ENCODE measurements at places on chromosomes 2 and 18.

GRCh38 chr18:5309888-5310470, 14.5 kb upstream of the ZBTB14 start:
- no peak for DNase-seq

- no peak for DNase-seq
These were observed 21.2 kb downstream of the CABYR start for GRCh38 chr18:24160086-24160485.

- DNase-seq = no peak
These were observed 11.6 kb downstream of the HNRNPLL start for GRCh38 chr2:38591152-38591551.

DNA sequence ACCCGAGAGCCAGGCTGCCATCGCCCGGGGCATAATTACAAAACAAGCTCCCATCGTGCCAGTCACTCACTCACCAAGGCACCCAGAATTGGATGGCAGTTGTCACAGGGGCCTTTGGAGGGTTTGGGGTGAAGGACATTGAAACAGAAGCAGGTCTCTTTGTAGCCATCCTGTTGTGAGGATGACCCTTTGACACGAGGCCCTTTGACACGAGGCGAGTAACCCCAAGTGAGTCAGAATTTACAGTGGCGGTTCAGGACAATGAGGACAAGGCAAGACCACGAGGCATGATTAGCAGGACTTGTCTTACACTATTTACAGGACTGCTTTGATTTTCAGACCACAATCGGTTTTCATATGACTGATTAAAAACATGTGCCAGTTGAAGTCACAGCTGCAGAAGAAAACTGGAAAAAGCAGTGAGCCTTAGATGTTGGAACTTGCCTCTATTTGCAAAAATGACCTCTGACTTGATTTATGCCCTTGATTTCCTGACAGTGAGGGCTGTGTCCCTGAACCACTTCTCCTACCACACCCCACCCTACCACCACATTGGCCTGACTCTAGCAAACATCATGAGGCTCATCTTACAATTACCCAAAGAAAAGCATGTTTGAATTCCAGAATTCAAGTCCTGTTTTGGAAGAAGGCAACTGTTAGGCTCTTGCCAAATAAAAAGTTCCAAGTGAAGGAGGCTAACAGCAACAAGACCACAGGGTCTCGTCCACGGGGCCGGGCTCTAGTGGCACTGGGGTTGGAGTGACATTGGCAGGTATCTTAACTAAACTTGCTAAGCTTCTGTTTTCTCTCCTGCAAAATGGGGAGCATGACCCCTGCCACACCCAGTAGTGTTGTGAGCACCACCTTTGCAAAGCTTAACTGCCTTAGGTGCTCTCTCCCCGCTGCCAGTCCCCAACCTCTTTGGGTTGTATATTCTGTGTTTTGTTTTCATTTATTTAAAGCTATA, 64.4 kb upstream of the FOSL2 start:
- DNase-seq = no peak

DNA sequence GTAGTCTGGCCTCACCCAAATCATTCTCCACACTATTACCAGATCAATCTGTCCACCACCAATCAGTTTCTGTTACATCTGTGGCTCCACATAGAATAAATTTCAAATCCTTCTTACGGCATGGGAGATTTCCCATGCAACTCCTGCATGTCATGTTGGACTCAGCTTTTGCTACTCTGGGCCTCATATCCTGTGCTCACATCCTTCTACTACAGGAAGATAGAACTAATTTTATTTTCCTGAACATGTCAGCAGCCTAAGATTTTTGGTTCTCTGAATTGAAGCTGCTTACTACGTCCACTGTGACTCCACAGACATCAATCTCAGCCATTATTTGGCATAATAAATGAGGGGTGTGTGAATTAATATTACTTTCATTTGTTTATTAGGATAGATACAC, 181.1 kb downstream of the CCDC85A start:
- no peak for DNase-seq

- no peak for DNase-seq
These were observed 49.2 kb downstream of the TRPM8 start for GRCh38 chr2:233966388-233966787.

Data from stimulated activated CD4-positive, alpha-beta T cell treated with anti-CD3 and anti-CD28 coated beads, Interleukin-2, amount 100 ng/mL, for 48 hours (primary cell).